ENCODE measurements at places on chromosomes 2 and 18. TPM values are rescaled to one million over a fixed set of nuclear protein-coding genes. Genes with fewer than 3 reads are reported as not detected.

Gene OTOS
- not detected for total RNA-seq

DNA sequence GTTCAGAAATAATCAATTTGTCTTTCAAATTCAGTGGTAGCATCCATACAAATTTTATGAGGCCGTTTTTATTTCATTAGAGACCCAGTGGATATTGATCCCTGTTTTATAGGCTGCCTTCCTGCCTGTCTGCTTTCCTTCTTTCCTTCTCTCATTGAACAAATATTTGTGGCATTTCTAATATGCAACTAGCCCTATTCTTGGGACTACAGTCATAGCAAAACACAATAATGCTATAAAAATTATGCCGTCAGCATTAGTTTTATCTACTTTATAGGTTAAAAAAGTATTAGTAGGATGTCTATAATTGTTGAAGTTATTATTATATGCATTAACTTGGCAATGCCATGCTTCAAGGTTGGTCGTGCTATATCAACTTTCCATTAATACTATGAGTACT is 2037.8 kb upstream of the LRRTM1 start:
- no peak overlapping the region for H3K27ac ChIP-seq
- no peak for DNase-seq
- no peaks in the 10 kb centered on the region for H3K4me1 ChIP-seq
- H3K4me3 ChIP-seq: no peak overlapping the region
- H3K27me3 ChIP-seq: no peaks in the 10 kb centered on the region

DNA sequence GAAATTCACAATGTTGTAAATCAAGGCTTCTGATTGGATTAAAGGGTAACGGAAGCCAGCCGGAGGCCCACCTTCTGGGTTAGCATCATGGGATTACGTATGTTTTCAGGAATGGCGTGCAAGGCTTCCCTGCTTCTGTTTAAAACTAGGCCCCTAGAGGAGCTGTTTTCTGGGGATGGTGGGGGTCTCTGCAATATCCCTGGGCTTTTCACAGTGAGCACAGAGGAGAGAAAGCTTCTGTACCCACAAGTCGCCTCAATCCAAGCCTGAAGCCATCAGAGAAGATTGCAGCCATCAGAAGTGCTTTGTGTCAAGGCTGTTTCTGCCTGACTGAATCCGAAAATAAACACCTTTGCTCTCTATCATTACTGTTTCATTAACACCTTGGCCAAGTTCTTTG is 226.9 kb upstream of the SMIM21 start:
- H3K36me3 ChIP-seq: no peaks in the 10 kb centered on the region
- no peak overlapping the region for H3K4me3 ChIP-seq
- no peak for DNase-seq
- H3K27me3 ChIP-seq: no peaks in the 10 kb centered on the region

Gene DNER
- total RNA-seq: 0.54 TPM

DNA sequence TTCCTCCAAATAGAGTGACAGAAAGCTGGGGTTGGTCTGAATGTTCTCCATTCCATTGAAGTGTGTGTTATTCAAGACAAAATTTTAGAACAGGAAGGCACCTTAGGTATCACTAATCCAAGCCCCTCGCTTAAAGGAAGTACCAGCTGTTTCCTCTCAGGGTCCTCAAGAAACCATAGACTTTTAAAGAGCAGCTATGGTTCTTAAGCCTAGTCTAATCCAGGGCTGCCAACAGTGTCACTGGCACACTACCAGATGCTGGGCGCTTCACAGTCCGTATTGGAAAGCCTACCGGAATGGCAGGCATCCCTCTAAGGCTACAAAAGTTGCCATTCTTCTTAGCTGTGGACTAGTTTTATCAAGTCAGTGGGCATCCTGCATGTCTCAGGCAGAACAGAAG is 1.9 kb downstream of the NEMP2 start:
- DNase-seq: no peak
- no peak overlapping the region for H3K4me3 ChIP-seq
- H3K27ac ChIP-seq: no peak overlapping the region
- no peaks in the 10 kb centered on the region for H3K4me1 ChIP-seq
- no peaks in the 10 kb centered on the region for H3K36me3 ChIP-seq
- no peaks in the 10 kb centered on the region for H3K27me3 ChIP-seq

- no peaks in the 10 kb centered on the region for H3K27me3 ChIP-seq
- no peaks in the 10 kb centered on the region for H3K36me3 ChIP-seq
- H3K27ac ChIP-seq: no peak overlapping the region
- H3K4me3 ChIP-seq: no peak overlapping the region
These were observed 204.5 kb downstream of the ZFP36L2 start for GRCh38 chr2:43021791-43022509.

Gene TXNDC2
- not detected for total RNA-seq

DNA sequence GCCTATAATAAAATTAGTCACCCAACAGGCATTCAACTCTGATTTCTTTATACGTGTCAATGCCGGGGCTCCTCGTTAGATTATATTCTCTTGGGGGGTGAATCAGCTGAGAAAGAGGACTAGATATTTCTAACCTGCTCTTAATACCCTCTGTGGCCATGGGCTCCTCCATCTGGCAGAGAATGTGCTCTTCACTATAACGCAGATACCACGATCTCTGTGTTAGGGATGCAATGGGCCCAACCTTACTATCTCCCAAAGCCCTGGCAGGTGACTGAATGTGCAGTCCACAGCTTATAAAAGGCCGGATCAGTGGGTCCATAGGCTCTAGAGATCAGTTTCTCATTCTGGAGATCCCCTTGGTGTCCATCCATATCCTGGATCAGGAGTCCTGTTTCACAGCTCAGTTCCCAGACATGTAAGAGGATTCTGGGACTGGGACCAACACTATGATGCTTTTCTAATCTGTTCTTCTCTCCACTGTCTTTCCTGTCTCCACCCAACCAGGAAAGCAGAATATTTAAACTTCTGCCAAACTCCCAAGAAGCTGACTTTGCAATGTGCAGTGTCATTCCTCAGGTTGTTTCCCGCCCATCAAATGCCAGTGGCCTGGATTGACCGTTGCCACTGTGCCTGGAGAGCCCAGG is 71.4 kb upstream of the CELF4 start:
- no peaks in the 10 kb centered on the region for H3K36me3 ChIP-seq
- no peaks in the 10 kb centered on the region for H3K27me3 ChIP-seq
- no peaks in the 10 kb centered on the region for H3K4me1 ChIP-seq
- H3K4me3 ChIP-seq: no peak overlapping the region
